ENCODE measurements at places on chromosomes 5 and 9.

DNA sequence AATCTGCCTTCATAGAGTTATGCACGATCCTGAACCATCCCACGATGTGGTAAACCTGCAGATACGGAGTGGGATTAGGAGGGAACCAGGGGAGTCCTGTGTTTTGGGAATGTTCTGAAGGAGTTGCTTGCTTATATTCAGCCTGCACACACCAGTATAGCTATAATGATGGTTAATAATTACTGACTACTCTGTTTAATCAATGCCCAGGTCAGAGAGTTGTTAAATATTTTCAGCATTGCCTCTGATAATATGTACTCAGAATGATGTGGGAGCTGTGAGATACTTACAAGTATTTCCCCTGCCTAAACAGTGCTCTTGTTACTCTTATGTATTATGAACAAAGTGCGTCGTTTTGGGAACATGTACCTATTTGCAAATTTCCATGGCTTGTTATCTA lies 34.8 kb upstream of the STK32A start:
- DNase-seq = no peak

- DNase-seq = no peak
Measured at GRCh38 chr5:9507974-9508373, 37.9 kb downstream of the SEMA5A start.

- no peak for DNase-seq
Measured at GRCh38 chr5:6700685-6701355, 12.4 kb upstream of the TENT4A start.

- no peak for DNase-seq
Measured at GRCh38 chr9:99274495-99274894, 52.4 kb downstream of the SEC61B start.

GRCh38 chr5:139662617-139663016 lies 14.5 kb downstream of the CXXC5 start:
- DNase-seq = no peak

- DNase-seq = no peak
Measured at GRCh38 chr9:84003246-84003645, 22.6 kb downstream of the RMI1 start.

Measured in fibroblast of gingiva (primary cell).